ENCODE measurements at places on chromosomes 12 and 14. TPM values are rescaled to one million over a fixed set of nuclear protein-coding genes. Genes with fewer than 3 reads are reported as not detected.

Gene PLA2G1B
- total RNA-seq: not detected

Gene CDKN3
- total RNA-seq: 142 TPM

Gene P2RX2
- total RNA-seq: not detected

Gene BCL2L14
- total RNA-seq: not detected

Gene KLRC3
- not detected for total RNA-seq

Data from melanocyte of skin (primary cell).